CD4-positive, alpha-beta T cell treated with Interleukin-17A for 4 hours (primary cell): ENCODE measurements at places on chromosomes 11 and 22.

DNA sequence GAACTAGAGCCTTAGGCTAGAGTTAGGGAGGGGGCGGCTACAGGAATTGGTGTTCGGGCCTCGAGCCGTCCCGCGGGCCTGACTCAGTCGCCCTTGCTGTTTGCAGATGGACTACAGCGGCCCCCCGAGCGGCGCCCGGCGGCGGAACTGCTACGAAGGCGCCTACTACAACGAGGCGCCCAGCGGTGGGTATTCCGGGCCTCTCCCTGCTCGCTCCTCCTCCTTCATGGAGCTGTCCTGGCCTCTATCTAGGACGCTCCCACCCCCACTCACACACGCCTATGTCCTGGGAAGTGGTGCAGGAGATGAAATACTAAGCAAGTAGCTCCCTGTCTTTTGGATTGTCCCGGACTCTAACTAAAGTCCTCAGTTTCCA is 1.4 kb downstream of the MYOD1 start:
- no peak for DNase-seq

- no peak for DNase-seq
Measured at GRCh38 chr11:11332141-11332710, 20.8 kb downstream of the CSNK2A3 start.

GRCh38 chr11:99260696-99261095 is 239.9 kb downstream of the CNTN5 start:
- DNase-seq = no peak

GRCh38 chr22:29693671-29694070 is 26.1 kb upstream of the CABP7 start:
- DNase-seq = no peak

GRCh38 chr22:50434849-50435248 is 40.0 kb downstream of the SBF1 start:
- no peak for DNase-seq

GRCh38 chr11:133306019-133306418 is 226.3 kb downstream of the OPCML start:
- no peak for DNase-seq

DNA sequence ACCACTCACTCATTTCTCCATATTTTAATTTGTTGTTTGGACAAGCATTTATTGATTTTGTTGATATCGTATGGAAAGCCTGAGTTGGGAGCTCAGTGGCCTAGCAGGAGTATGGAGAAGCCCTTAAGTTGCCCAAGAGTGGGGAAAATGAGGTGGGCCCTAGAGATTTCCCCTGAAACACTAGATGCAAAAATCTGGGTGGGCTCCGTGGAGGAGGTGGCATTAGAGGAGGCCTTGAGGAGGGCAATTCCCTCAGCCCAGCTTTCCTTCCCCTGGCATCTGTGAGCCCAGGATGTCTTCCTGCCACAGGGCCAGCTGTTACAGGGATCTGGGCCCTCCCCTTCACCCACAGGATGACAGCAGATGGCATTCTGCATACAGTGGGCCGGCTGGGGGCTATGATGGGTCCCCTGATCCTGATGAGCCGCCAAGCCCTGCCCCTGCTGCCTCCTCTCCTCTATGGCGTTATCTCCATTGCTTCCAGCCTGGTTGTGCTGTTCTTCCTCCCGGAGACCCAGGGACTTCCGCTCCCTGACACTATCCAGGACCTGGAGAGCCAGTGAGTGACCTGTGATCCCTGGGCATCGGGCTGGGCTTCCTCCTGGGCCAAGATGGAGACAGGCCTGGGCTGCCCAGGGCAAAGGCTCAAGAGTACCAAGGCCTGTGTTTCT is 21.6 kb upstream of the SLC22A12 start:
- DNase-seq = no peak

DNA sequence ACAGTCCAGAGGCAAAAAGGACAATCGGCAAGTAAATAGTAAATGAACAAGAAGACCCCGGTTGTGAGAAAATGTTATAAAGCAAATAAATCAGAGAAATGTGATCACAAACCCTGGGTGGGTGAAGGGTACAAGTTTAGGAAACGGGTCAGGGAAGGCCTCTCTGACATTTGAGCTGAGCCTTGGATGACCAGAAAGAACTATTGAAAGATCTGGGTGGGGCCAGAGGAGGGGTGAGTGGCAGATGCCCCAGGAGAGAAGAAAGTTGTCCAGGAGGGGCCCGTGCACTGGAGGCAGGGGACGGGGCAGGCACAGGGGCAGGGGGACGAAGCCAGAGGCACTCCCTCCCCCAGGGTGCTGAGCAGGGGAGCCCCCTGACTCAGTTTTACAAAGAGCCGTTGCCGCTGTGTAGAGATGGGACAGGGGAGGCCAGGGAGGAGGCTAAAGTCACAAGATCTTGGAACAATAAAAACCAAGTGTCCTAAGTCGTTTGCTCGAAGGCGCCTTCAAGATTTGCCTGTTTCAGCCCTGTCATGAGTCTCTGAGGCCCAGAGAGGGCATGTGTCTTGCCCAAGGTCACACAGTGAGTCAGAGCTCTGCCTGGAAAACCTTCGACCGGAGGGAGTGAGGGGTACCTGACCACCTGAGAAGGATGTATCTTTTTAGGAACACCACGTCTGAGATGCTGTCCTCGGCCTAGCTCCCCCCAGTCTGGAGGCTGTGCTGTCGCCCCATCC is 10.8 kb upstream of the PDGFB start:
- DNase-seq = no peak

GRCh38 chr11:45859661-45860140 is 12.4 kb downstream of the CRY2 start:
- DNase-seq = no peak

GRCh38 chr11:83019888-83020579 is 51.7 kb downstream of the RAB30 start:
- no peak for DNase-seq

- peak; percentile 50 for DNase-seq
Measured at GRCh38 chr11:61966734-61967115, 709 bp downstream of the FTH1 start.

GRCh38 chr11:86737737-86738136 is 62.6 kb upstream of the PRSS23 start:
- no peak for DNase-seq

DNA sequence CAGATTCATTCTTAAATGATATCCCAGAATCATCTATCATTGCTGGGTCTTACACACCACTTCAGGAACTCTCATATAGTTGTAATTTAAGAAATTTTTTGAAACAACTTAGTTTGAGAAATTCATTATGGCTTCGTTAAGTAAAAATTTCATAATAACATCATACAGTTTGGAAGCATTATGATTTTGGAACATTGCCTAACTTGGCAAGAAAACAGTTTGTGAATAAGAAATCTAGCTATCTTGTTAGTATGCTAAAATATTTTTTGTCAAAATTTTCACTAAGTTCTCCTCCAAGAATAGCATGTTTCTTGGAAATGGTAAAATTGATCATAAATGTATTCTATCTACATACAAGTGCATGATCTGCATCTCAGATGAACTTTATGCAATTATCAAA is 217.7 kb downstream of the CNTN5 start:
- DNase-seq = no peak

DNA sequence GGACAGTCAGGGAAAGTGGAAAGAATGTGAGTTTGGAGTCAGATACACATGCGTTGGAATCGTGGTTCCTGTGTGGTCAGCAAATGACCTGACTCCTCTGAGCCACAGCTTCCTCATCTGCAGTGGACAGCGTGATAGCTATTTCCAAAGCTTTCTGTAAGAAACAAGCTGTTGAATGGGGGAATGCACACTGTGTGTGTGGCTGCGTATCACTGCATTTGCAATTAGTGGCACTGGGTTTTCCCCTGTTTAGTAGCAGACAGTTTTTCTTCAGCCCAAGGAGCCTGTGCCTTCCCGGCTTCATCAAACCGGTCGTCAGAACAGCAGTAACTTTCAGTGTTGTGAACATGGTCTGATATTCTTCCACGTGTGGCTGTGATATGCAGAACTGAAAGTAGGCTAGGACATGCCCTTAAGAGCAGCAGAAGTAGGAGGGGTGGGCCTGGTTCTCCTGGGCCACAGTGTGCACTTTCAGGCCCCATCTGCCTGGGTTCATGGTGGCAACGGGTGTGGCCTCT is 121.5 kb downstream of the RRAS2 start:
- no peak for DNase-seq

- no peak for DNase-seq
Measured at GRCh38 chr11:67376063-67376820, 2.8 kb upstream of the CLCF1 start.

GRCh38 chr11:129021295-129021694 is 78.6 kb upstream of the TP53AIP1 start:
- DNase-seq = no peak

GRCh38 chr11:25992294-25992693 is 339.6 kb upstream of the ANO3 start:
- no peak for DNase-seq

DNA sequence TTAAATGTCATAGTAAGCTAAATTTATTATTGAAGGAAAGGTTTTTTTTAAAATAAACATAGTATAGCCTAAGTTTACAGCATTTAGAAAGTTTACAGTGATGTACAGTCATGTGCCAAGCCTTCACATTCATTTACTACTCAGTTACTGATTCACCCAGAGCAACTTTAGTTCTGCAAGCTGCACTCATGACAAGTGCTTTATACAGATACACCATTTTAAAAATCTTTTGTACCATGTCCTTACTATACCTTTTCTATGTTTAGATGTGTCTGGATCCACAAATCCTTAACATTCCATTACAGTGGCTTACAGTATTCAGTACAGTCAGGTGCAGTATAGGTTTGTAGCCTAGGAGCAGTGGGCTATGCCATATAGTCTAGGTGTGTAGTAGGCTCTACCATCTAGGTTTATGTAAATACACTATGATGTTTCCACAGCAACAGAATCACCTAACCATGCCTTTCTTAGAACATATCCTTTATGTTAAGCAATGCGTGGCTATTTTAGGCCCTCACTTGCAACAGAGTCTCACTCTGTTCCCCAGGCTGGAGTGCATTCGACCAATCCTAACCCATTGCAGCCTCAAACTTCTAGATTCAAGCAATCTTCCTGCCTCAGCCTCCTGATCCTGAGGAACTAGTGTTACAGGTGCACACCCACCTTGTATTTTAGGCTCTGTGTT is 79.5 kb upstream of the SLC25A18 start:
- DNase-seq = no peak

- DNase-seq = no peak
Measured at GRCh38 chr11:35552616-35553015, 27.2 kb upstream of the PAMR1 start.

- no peak for DNase-seq
Measured at GRCh38 chr11:131914361-131914774, 544.0 kb downstream of the NTM start.

GRCh38 chr11:43952401-43953342 is 10.2 kb downstream of the C11orf96 start:
- no peak for DNase-seq

- DNase-seq = no peak
Measured at GRCh38 chr11:124643605-124644425, 21.2 kb downstream of the TBRG1 start.

DNA sequence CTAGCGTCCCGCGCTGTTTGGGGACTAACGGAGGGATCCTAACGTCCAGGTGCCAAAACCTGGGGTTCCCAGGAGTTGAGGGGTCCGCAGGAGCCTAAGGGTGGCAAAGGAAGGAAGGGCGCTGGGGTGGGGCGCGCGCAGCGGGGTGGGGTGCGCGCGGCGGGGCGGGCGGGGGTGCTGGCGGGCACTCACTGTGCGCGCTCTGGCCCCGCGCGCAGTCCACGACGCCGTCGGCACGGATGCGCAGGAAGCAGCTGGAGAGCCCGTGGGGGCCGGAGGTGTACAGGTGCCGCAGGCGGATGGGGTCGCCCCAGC is 412 bp downstream of the FGF19 start:
- no peak for DNase-seq

GRCh38 chr11:112548641-112549040 is 288.0 kb upstream of the PLET1 start:
- no peak for DNase-seq

- DNase-seq = no peak
Measured at GRCh38 chr11:66842501-66842895, 743 bp upstream of the RCE1 start.

DNA sequence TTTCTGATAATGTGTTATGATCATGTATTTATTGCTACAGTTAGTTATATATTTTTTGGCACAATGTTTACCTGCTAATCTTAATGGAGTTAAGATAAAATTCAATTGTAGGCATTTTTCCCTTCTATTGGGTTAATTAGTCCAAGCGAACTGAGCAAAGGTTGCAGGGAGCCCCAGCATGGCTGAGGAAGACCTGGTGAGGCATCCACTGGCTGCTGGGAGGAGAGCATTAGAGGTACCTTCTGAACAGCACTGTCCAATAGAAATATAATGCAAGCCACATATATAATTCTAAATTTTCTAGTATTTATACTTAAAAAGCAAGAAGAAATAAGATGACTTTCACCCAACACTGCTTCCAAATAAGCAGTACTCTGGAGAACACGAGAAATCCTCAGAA is 689 bp upstream of the TMEM126A start:
- DNase-seq = no peak

DNA sequence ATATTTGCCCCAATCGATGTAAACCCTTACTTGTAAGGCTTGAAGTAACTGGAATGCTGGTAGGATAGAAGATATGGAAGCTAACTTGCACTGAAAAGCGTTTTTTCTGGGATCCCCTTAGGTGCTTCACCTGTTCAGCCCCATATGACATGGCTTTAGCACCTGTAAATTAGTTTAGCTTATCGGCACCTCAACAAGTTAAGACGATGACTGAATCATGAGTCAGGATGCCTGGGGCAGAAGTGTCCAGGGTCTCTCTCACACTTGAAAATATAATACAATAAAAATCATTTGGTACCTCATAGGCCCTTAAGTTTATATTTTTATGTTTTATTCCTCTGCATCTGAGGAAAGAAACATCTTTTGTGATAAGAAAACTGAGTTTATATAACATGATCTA is 409.2 kb upstream of the LRRC4C start:
- no peak for DNase-seq

- DNase-seq = peak; percentile 34
Measured at GRCh38 chr22:46069521-46070214, 80.7 kb upstream of the PPARA start.

- no peak for DNase-seq
Measured at GRCh38 chr11:70192666-70193410, 10.3 kb upstream of the FADD start.
